SJCRH30 (cell line): ENCODE measurements at places on chromosomes 5 and 9.
A peak's percentile ranks its signal among the peaks of the same experiment; 100 is the strongest.

GRCh38 chr9:132948482-132949050 lies 4.2 kb upstream of the TSC1 start:
- no peak for DNase-seq

DNA sequence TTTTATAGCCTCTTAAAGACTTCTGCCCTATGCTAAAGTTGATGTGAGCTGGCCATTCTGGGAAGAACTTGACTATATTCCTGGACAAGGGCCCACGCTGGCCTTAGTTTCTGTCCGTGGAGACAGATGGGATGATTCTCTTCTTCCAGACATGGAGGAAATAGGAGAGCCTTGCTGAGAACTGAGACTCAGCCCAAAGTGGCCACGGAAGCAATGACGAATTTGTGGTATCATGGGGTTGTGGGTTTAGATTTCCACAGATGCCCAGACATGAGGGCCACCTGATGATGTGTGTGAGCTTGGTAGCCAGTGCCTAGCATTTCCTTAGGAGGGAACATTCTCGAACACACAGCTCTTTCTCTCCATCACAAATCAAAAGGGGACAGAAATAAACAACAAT lies 309.1 kb downstream of the NSG2 start:
- no peak for DNase-seq

DNA sequence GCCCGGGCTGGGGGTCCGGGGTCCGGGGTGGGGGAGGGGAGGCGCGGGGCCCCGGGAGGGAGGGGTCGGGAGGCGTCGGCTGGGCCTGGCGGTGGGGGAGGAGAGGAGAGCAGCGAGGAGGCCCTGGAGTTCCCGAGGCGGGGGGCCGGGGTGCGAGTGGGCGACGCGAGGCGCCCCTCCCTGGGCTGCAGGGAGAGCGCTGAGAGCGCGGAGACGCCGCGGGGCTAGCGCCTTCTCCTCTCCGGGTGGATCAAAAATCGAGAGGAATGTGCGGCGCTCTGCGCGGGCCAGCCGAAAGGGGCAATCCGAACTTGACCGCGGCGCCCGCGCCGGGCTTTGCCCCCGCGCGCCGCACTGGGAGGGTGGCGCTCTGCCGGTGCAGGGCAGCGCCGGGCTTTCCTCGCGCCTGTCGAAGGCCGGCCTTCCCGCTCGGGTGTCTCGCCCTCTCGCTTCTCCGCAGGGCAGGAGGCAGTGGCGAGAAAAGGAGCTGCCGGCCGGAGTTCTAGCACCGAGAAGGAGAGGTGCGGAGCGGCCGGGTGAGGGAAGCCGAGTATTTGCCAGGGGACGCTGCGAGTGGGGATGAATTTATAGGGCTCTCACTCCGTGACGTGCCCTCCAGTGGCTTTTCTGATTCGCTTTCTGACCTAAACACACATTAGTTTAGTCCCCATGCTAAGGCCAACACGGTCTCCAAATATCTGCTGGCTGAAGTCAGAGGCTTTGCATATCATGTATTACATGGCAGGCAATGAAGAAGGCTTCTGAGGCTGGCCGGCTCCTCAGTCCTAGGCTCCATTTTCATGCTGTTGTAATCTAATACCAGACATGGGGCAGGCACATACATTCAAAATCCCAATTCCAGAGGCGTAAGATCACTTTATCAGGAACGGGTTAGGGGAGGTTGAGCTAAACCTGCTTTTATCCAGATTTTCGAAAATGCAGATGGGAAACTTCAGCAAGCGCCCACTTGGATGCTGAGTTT lies 503 bp upstream of the GDNF start:
- DNase-seq: peak; percentile 85

DNA sequence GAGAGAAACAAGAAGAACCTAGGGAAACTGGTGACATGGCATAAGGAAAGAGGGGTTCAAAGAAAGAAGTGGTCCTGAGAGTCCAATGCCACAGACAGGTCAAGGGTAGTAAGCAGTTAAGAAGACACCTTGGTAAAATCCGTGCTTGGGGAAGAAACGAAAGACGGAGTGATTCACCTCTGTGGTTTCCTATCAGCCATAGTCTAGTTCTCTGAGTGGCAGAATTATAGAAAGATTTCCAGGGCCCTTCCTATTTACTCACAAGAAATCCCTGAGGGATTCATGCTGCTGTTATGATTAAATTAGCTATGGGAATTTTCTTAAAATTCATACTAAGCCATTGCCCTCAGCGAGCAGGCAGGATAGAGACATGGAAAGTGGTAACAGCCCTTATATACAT lies 31.7 kb downstream of the IL33 start:
- DNase-seq: no peak

DNA sequence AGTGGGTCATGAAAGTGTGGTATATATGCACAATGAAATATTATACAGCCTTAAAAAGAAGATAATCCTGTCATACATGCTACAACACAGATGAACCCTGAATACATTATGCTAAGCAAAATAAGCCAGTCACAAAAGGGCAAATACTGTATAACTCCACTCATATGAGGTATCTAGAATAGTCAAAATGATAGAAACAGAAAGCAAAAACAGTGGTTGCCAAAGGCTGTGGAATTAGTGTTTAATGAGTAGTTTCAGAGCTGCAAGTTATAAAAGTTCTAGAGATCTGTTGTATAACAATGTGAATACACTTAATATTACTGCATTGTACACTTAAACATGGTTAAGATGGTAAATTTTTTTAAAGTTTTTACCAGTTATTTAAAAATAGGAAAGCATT lies 135.0 kb downstream of the OXCT1 start:
- no peak for DNase-seq

DNA sequence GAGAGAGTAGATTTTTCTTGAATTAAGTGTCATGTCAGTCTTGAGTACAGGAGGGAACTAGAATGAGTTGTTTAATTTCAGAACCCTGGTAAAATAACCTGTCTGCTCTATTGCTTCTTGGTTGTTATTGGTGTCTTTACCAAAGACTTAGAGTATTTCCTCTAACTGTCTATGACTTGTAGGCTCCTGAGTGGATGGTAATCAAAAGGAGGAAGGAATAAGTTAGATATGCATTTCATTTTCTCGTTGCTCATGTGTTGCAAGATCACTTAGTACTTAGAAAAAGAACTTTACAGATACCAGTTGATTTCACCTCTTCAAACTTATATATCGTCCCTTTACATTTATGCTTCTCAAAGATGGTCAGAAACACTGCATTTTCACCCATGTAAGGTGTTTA lies 31.1 kb downstream of the UHRF2 start:
- no peak for DNase-seq

DNA sequence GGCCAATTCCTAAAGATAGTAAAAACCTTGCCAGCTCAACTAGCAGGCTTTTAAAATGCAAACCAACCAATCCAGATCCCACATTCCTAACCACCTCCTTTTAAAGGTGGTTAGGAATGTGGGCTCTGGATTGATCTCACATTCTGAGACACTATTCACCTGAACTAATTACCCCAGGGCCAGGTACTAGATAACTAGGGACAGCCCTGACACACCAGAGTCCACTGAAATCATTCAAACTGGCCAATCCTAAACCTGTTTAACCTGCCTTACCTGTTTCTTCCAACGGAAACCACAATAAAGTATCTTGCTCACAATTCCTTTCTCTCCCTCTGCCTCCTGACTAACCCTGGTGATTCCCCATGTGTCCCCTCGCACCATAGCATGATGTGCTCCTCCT lies 168.3 kb upstream of the DMAC1 start:
- DNase-seq: no peak

DNA sequence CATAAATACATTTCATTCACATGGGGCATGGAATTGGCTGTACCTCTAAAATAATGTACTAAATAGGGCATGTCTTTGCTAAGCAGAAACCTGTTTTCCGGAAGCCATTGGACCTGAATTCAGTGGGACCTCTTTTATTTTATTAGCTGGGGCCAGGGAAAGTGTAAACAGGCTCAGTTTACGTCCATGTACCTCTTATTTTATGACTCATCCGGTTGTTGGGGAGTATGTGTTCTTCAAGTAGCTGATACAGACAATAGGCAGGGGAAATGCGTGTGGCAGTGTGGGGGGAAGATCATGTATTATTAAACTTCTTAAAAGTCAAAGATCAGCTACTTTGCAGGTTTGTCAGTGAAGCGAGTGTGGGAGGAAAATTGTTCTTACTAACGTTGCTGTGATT lies 1.4 kb upstream of the GDNF start:
- DNase-seq: no peak

DNA sequence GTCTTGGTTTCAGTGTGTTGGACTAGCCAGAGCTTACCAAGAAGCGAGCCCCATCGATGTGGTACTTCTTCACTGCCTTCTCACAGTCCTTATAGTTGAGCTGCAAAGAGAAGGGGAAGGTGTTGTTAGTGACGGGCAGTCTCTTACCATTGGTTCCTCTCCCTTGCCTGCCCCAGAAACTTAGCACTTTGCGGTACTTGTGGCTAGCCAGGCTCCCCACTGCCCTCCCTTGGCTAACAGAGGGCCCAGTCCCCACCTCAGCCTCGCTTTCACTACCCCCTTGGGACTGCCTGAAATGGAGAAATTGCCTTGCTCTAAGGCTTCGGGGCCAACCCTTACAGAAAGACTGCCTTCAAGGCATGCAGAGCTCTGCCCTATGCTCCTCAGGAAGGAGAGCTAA lies 4.3 kb downstream of the LCP2 start:
- DNase-seq: no peak

DNA sequence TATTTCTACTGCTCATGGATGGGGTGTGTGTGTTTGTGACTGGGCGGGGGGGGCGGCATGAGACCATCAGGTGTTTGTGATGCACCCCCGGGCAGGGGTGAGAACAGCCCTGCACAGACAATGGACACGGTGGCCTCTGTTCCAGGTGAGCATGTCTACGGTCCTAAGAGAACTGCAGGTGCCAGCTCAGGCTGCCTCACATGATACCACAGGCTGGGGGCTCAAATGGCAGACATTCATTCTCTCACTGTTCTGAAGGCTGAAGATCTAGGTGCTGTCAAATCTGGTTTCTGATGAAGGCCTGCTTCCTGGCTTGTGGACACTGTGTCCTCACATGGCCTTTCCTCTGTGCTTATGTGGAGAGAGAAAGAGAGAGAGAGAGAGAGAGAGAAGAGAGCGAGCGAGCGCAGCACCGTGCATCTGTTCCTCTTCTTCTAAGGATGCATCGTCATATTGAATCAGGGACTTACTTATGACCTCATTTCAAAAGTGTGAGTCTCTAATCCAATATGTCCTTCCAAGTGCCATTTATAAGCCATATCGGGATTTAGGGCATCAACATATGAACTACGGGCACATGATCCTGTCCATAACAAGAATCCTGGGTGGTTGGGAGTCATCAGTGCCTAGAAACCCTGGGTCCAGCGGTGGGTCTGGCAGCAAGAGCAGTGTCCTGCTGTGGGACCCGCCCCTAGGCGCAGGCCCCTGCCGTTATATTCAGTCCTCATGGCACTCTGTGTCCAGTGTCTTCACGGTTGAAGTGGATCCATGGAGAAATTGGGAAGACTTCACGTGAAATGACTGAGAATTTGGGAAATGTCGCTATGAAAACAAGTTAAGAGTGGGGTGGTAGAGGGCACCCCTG lies 42.5 kb downstream of the NXNL2 start:
- DNase-seq: no peak

DNA sequence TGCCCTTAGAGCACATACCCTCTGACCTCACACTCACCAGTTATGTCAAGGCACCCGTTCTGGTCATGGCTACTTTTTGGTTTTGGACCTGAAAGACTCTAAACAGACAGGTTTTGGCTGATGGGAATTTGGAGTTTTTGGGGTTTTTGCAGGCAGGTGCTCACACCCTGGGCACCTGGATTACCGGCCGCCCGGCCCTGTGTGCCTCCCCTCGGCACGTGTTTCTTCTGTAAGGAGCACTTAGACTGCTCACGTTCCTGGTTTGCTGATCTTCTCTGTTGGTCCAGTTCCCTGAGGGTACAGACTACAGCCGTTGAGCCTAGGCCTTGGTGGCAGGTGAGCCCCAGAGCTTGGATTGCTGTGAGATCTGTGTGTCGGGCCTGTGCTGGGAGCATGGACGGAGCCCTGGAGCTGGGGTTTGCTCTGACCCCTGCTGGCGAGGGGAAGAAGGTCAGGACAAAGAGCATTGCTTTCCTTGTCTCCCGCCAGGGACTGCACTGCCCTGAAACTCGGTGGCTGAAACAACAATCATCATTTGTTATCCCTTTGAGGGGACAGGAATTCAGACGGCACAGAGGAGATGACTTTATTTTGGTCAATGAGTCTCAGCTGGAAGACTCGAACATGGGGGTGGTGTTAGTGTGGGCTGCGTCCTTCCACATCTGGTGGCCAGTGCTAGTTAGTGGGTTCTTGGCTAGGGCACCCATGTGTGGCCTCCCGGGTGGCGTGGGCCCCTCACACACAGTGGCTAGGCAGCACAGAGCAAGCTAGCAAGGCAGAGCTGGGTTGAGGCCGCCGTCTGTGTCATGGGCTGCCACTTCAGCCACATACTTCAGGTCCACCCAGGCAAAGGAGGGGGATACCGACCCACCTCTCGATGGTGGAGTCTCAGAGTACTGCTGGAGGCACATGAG lies 76.4 kb downstream of the EHMT1 start:
- peak; percentile 34 for DNase-seq

DNA sequence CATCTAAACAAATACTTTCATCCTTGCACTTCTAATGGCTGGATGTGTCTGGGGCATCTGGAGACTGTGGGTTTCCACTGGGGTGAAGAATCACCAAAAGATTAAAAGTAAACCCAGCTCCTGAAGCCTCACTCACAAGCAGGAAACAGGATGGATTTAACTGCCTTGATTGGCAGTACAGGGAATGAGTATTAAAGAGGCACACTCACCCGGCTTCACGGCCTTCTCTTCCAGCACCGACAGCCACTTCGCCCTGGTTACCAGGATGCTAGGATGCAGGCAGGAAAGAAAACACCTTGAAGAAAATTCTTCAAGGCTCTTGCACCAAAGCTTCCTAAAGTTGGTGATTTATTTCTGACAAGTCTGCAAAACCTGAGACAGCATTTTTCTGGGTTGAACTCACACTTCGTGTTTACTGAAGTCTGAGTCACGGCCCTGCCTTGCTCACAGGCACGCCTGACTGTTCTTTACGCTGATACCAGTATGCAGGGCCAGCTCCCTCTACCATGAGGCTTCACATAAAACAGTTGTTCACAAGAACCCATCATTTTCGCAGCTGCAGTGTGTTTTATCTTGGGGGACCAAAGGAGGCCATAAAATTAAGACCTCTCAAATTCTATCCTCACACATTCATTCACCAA lies 56.5 kb upstream of the ZNF354A start:
- no peak for DNase-seq

DNA sequence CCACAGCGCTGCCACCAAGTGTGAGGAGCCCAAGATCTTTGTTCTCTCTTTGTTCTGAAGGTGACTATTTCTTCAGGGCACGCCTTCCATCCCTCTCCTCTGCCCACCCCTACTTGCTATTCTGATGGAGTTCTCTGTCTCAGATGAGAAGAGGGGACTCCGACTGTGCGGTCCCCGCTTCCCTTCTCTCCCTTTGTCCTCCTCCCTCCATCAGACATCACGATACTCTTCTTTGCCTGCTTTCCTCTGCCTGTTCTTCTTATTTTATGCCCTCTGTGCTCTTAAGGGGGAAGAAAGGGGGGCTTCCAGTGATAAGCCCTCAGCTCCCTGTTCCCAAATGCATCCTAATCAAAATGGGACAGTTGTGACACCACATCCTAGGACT lies 307.8 kb downstream of the RAB3C start:
- no peak for DNase-seq
